ENCODE measurements at places on chromosomes 2 and 18.

GRCh38 chr2:230908595-230909191, 16.3 kb downstream of the GPR55 start:
- DNase-seq: peak; percentile 51

GRCh38 chr18:51236225-51236624, 38.7 kb upstream of the MEX3C start:
- peak; percentile 39 for DNase-seq

- no peak for DNase-seq
Measured at GRCh38 chr2:72718876-72719275, 107.0 kb downstream of the EXOC6B start.

- DNase-seq: no peak
Measured at GRCh38 chr2:158094487-158095092, 7.1 kb upstream of the UPP2 start.

- DNase-seq: no peak
Measured at GRCh38 chr2:118168615-118169014, 80.3 kb downstream of the INSIG2 start.

DNA sequence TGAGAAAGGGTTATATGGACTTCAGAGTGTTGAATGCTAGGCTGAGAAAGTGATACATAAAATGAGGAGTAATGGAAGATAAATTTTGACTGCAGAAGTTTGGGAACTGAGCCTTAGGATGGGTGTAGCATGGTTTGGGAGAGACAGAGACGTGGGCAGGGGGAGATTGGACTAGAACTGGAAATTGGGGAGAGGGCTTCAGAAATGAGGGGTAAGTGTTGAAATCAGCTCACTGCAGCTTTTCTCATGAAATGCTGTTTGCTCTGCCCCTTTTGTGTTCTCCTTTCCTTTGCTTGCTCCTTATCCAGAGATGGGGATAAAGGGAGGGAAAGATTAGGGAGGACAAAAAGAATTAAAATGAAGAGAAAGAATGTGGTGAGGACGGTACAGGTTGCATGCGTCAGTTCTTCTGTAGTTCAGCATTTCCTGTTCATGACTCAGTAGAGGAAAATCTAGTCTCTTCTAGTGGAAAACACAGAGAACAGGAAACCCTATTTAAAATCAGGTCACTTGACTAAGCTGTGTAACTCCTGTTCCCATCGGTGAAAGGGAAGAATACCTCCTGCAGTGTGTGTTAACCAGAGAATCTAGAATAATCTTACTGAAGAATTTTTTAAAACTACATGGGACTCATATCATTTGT, 105.6 kb downstream of the CRIM1 start:
- no peak for DNase-seq

DNA sequence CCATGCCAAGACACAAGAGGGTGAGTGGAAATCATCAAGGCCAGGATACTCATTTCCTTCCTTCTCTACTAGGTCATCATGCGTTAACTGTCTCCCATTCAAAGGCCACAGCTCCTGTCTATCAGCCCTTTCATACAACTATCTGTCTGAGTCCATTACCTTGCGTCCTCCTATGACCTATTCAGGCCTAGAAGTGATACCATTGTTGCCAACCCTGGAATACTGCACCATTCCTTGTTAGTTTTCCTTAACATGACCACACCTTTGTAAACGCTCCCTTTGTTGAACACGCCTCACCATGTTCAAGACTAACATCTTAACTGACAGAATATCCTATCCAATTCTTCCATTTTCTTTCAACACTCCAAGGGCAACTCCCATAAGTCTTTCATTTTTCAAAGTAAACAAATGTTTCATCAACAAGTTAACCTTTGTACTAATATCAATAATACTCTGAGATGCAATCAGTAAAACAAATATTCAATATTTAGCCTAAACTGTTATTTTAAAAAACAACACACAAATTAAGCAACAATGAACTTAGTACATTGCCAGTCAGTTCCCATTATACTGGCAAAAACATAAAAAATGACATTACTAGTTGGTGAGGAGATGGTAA, 19.8 kb upstream of the LGALSL start:
- no peak for DNase-seq

GRCh38 chr18:60110836-60111235, 211.0 kb downstream of the PMAIP1 start:
- no peak for DNase-seq

GRCh38 chr2:220891405-220891804, 680.7 kb downstream of the EPHA4 start:
- no peak for DNase-seq

DNA sequence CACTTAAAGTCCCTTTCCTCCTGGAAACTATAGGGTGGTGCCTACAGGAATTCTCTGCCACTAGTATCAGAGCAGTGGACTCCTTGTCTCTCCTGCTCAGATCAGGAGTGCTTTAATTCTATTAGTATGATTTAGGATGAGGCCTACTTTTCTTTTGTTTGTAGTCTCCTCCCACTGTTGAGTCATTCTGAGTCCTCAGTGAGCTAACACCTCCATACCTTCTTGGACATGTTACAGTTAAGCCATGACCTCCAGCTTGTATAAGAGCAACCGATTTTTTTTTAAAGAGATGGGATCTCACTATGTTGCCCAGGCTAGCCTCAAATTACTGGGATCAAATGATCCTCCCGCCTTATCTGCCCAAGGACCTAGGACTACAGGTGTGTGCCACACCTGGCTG, 48.7 kb upstream of the OTOF start:
- DNase-seq: no peak

DNA sequence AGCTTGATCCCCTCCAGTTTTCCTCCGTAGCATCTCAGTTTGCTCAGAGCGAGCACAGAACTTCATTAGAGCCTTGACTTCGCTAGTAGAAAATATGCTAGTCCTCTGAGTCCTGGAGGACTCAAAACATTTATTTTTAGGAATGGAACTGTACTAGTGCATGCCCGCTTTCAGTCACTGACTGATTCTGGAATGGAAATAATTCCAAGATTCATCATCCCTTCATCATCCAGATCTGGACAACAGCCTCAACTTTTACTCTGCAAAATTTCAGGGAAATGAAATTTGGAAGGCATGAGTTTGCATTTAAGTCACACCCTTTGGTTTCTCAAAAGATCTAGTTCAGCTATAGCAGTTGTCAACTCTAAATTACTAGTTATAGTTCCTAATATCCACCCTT, 304.6 kb downstream of the XIRP2 start:
- no peak for DNase-seq

- DNase-seq: no peak
Measured at GRCh38 chr18:57134618-57135135, 12.2 kb upstream of the BOD1L2 start.

- DNase-seq: no peak
Measured at GRCh38 chr18:55083461-55083860, 124.2 kb upstream of the CCDC68 start.

- DNase-seq: no peak
Measured at GRCh38 chr18:39773646-39774045, 2181.4 kb upstream of the PIK3C3 start.

DNA sequence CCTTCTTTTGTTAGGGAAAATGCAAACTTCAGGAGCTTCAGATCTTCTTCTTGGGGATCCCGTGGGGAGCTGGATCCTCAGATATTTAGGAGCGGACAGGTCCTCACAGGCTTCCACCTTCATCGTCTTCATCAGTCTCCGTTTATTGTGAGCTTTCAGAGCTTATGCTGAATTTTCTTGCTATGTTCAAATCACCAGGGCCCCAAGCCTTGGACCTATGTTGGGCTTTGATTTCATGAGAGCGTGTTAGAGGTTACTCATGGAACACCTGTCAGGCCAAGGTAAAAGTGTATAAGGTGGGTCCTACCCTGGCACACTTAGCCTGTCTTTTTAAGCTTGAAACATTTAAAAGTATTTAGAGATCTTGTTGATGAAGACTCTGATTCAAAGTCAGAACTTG, 212.9 kb downstream of the FAM210A start:
- no peak for DNase-seq

DNA sequence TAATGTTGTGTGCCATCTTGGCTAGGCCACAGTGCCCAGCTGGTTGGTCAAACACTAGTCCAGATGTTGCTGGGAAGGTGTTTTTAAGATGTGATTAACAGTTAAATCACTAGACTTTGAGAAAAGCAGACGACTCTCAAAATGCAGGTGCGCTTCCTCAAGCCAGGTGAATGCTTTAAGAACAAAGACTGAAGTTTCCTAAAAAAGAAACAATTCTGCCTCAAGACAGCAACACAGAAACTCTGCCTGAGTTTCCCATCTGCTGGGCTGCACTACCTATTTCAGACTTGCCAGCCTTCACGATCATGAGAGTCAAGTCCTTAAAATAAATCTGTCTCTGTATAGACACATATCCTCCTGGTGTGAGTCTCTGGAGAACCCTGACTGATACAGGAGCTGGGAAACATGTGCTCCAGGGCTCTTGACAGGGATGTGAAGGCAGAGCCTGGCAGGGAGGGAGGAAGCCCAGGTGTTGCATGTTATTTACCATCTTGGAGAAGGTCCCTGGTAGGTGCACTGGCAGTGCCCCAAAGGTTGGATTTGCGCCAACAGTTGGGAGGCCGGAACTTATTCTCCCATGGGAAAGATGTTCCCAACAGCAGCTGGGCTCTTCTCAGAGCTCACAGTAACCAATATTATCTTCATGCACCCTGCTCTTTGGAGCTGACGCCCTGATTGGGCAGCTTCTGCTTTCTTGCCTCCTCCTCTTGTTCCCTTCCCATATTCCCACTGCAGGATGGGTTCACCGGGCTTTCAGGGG, 43.9 kb downstream of the ST6GAL2 start:
- no peak for DNase-seq

GRCh38 chr2:43368483-43369385, 142.3 kb upstream of the ZFP36L2 start:
- no peak for DNase-seq

DNA sequence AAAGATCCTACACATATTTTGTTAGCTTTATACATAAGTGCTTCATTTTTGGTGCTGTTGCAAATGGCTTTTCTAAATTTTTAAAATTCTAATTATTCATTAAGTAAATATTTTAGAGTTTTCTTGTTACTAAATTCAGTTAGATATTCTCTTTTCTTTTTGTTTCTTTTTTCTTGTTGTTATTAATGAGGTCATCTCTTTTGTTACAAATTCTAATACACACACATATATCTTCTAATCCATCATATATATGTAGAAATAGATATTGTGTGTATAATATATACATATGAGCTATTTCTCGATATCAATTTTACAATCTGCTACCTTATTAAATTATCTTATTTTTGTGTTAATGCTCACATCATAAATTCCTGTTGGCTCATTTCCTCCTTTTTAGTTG, 255.9 kb downstream of the GALR1 start:
- DNase-seq: no peak

DNA sequence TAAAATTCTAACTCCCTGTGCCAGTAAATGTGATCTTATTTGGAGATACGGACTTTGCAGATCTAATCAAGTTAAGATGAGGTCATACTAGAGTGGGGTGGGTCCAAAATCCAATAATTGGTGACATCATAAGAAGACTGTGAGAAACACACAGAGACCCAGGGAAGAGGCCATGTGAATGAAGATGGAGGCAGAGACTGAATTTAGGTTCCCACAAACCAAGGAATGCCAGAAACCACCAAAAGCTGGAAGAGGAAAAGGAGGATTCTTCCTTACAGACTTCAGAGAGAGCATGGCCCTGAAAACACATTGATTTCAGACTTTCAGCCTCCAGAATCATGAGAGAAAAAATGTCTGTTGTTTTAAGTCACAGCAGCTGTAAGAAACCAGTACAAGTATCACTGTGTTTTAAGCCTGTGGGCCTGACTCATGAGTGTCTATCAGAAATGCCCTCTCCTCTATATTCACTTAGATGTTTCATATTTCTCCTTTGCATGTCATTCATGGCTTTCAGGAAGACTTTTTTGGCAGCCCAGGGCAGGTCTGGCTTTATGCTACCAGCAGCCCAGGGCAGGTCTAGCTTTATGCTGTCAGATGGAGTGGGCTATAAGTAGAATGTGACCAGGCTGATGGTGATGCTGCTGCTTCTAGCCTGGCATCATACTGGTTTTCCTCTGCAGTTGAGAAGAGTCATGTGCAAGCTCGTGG, 100.0 kb downstream of the SPOPL start:
- no peak for DNase-seq

DNA sequence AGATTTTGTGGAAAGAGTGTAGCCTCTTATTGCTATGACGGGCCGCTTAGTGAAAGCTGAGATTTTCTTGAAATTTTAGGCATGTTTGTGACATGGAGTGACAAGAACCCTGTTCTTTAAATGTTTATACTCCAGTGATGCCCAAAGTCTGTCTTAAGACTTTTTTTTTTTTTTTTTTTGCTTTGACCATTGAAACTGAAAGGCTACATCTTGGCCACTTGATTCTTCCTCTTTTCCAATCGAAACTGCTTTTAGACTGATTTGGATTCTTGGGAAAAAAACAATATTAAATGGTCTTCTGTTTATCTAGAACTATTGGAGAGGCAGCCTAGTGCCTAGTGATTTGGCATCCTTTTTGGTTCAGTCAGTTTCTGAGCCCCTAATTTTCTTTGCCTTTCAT, 2.4 kb upstream of the SLC8A1 start:
- no peak for DNase-seq

GRCh38 chr2:160555420-160556071, 61.9 kb upstream of the RBMS1 start:
- no peak for DNase-seq

- DNase-seq: no peak
Measured at GRCh38 chr2:239321596-239322415, 79.0 kb downstream of the HDAC4 start.

DNA sequence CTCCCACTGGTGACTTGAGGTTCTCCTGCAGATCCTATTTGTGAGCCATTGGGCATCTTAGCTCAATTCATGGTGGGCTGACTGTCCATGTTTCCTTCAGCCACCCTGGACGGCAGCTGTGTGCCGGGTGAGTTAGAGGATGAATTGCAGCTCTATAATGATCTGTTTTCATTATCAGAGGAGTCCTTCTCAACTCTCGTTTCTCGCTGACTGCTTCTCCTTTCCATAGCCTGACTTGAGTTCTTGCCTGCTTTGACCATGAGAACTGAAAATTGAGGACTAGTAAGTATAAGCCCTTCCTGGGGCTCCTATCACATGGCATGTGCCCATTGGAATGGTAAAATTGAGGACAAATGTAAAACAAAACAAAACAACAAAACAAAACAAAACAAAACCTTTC, 121.8 kb downstream of the CDC42EP3 start:
- DNase-seq: no peak

- no peak for DNase-seq
Measured at GRCh38 chr2:44833171-44834069, 108.1 kb upstream of the SIX3 start.

DNA sequence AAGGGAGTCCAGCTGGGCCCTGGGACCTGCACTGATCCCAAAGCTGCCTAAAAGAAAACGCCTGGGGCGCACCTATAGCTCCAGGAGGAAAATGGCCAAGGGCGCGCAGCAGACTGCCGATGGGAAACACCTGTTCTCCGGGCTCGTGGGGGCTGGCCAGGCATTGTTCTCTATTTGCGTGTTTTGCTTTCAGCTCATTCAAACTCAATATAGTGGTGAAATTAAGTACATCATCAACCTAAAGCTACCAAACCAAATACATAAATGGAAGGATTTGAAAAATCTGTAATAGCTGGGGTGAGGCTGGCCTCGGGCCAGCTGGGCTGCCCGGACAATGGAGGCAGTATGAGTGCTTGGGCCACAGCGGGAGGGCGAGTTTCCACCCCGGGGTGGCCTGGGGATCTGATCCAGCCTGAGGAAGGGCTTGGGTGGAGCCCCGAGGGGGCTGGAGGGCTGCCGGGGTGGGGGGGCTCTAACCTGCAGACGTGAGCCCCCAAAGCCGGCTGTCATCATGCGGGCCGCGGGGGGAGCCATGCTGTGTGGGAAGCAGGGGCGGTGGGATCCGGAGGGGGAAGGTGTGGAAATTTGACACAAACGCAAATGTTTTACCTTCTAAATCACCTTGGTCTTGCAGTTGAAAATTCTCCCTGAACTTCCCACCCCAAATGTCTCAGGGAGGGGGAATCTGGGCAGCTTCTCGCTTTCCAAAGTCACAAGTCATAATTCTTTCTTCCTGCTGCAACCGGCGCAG, 77.6 kb downstream of the ASB1 start:
- DNase-seq: no peak
